ENCODE measurements at places on chromosomes 7 and 10. TPM values are rescaled to one million over a fixed set of nuclear protein-coding genes. Genes with fewer than 3 reads are reported as not detected.

DNA sequence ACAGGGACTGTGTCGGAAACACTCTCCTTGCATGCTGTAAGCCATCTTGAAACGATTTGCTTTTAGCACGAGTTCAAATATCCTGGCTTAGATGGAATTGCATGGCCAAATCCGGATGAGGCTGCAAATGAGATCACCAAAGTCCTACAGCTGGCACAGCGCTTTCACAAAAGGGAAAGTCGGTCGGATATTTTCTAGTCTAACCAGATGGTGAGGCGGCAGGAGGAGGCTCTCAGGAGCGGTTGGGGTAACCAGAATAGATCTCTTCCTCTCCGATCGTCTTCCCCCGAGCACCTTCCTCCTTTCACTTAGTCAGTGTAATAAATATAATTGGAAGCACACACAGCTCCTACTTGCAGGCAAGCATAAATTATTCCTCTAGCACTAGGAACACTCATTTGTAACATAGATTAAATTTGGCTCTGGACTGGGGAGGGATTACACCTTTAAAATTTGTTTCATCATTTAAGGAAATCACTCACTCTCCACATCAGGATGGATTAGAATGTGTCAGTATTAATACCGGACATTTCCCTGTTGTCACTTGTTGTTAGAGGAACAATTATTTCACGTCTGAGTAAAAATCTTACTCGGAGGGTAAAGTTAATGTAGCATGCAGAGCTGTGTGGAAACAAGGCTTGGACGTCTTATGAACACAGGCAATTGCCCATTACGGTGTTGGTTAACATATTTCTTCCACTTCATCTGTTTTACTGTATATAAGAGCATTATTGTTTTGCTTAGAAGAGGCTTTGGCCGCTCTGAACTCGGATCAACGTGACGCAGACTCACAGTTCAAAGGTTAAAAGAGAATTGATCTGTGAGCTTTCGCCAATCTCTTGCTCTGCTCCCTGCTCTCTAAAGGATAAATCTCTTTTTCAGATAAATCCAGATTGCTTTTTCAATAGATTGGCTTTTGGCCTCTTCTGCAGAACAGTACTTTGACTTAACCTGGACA, 857.9 kb downstream of the TYW1 start:
- DNase-seq: no peak

Gene ATRNL1
- polyA plus RNA-seq: 0.06 TPM

Gene AKR1C3
- 11.7 TPM for polyA plus RNA-seq

DNA sequence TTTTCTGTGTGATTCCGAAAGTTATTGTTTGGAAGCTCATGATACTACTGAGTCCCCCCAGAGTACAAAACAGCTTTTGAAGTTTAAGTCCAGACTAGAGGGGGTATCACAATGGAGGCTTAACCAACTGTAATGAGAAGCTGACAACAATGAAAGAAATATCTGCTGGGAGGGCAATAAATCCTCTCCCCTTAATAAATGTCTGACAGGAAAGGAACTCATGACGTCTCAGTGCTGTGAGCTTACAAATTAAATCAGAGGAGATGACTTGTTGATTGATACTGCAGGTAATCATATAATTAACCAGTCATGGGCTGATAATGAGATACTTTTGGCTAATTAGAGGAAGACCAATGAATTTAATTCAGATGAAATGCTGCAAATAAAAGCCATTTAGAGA, 102.6 kb upstream of the WDR11 start:
- no peak for DNase-seq

- DNase-seq: no peak
These were observed 27.6 kb upstream of the FAM204A start for GRCh38 chr10:118369641-118370205.

DNA sequence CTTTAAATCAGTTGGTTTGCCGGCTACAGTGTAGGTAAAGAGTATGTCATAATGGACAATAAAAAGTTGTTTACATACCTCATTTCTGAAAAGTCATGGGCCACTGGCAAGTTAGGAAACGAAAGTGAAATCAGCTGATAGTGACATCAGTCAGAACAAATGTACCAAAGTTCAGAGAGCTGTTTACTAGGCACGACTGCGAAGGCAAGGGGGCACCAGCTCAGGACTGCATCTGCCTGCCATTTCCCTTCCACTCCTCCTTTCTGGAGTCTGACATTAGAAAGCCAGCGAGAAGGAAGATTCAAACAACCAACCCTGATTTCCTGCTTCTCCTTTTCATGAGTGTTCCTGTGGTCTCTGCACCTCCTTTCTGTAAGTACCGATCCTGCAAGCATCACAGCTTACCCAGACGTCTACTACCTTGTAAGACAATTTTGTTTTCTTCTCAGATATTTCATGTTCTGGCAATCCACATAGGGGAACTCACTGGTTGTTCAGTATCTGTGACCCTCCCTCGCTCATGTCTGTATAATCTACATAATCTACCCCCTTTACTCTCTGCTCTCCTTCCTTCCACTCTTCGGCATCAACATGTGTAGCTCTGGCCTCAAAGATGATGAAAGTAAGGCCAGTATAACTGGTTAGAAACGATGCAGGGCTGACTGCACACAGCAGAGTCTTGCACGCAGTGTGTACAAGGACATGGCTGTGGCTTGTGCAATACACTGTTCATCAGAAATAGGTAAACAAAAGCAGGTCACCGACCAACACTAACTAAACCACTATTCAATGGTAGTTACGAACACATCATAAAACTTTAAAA, at the start of gene TMEM140:
Gene TMEM140 (plus strand): TSS at position 174 of the 823 bp plus-strand sequence. CDS start 16,370 bp downstream, outside the sequence.
- no peak for DNase-seq

- DNase-seq: peak; percentile 64
These were observed 28.6 kb downstream of the SMKR1 start for GRCh38 chr7:129530795-129531391.

Data from keratinocyte (primary cell).